ENCODE measurements at places on chromosomes 7 and 10. TPM values are rescaled to one million over a fixed set of nuclear protein-coding genes. Genes with fewer than 3 reads are reported as not detected.

Gene PNLIPRP3
- polyA plus RNA-seq = not detected

Gene NKX1-2
- not detected for polyA plus RNA-seq

Gene EPDR1
- 24.9 TPM for polyA plus RNA-seq

Gene IL2RA
- polyA plus RNA-seq = 0.06 TPM

Gene LZTS2
- polyA plus RNA-seq = 73.9 TPM

Gene ZNF32
- 61.4 TPM for polyA plus RNA-seq

Gene PNLIP
- not detected for polyA plus RNA-seq

Gene BTBD16
- not detected for polyA plus RNA-seq

Gene PIP
- not detected for polyA plus RNA-seq

Gene VPS50
- polyA plus RNA-seq = 34.2 TPM

Gene ERCC6
- 12.0 TPM for polyA plus RNA-seq

Gene PRKAR2B
- 12.5 TPM for polyA plus RNA-seq

Gene C10orf143
- 5.5 TPM for polyA plus RNA-seq

Gene MSMB
- not detected for polyA plus RNA-seq

Gene HOXA13
- not detected for polyA plus RNA-seq

Gene LRRD1
- polyA plus RNA-seq = 0.42 TPM

Gene SPDYE2
- polyA plus RNA-seq = 9.7 TPM

Gene IGF2BP3
- polyA plus RNA-seq = 52.5 TPM

Gene POLR2J2
- polyA plus RNA-seq = 0.53 TPM

Gene FAM25A
- polyA plus RNA-seq = not detected

Gene SEMA4G
- 30.7 TPM for polyA plus RNA-seq

Gene CALML5
- polyA plus RNA-seq = not detected

Gene NEUROG3
- 0.17 TPM for polyA plus RNA-seq

Gene SNX13
- polyA plus RNA-seq = 42.5 TPM

Gene EN2
- polyA plus RNA-seq = not detected

Gene EBF3
- polyA plus RNA-seq = 1.9 TPM

Gene NEBL
- 16.4 TPM for polyA plus RNA-seq

Gene PRPS1L1
- polyA plus RNA-seq = not detected

Gene BMI1
- 123 TPM for polyA plus RNA-seq

Gene ASAH2B
- polyA plus RNA-seq = 11.8 TPM

Gene SPDYE1
- polyA plus RNA-seq = 0.73 TPM

Gene HECW1
- 2.4 TPM for polyA plus RNA-seq

All from right lung (tissue), 10 donors.